HFFc6 (cell line): ENCODE measurements at places on chromosomes 12 and 14. TPM values are rescaled to one million over a fixed set of nuclear protein-coding genes. Genes with fewer than 3 reads are reported as not detected.

DNA sequence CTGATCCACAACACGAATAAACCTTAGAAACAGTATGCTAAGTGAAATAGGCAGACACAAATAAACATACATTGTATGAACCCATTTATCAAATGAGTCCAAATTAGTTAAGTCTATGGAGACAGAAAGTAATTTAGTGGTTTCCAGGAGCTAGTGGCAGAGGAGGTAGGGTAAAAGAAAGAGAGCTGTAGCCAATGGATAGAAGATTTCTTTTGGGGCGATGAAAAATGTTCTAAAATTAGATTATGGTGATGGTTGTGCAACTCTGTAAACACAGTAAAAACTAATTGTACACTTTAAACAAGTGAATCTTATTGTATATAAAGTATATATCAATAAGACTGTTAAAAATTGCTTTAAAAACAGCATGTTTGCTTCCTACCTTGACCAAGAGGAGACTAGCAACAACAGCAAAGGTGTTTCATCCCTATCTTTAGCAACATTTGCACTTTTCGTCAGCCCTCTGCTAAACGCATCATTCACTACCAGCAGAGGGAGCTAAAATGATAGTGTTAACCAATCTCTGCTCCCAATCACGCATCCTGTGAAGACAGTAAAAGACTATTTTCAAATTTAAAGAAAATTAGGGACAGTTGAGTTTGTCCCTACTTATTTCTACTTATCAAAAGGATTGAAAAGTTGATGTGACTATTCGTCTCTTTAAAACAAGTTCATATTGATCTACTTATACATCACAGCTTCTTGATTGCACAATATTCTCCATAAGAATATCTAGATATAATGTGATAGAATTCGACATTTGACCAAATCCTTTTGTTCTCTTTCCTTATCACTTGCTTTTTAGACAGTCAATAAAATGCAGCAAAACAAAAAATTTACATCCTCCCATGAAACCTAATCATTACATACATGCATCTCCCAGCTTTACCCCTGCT is 24.0 kb upstream of the LGR5 start:
- H3K4me3 ChIP-seq = no peak overlapping the region
- DNase-seq = peak; percentile 59
- H3K27me3 ChIP-seq = peaks cover 13% of the 10 kb centered on the region
- no peak overlapping the region for H3K27ac ChIP-seq
- H3K36me3 ChIP-seq = peaks cover 7% of the 10 kb centered on the region; the same call in 1 of the 2 replicates
- no peaks in the 10 kb centered on the region for H3K4me1 ChIP-seq

GRCh38 chr12:115481141-115481540 is 796.4 kb downstream of the MED13L start:
- no peak overlapping the region for H3K27ac ChIP-seq
- H3K27me3 ChIP-seq = peaks cover 1% of the 10 kb centered on the region
- no peaks in the 10 kb centered on the region for H3K36me3 ChIP-seq
- DNase-seq = no peak

DNA sequence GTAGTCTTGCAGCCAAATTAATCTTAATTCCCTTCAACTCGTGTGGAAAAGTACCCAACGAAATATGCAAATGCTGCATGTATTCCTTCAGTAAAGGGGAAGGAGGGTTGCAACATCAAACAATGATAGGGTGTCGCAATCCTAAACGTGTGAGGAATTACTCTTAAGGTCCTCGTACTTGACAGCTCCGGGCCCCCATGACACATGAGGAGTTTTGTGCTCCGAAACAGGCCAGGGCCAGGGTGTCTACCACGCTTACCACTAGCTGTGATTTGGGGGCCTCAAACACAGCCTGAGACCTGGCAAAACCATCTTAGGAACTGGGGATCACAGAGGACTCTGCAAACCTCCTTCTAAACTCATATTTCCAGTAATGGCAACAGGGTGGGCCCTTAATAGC is 20.4 kb downstream of the FOS start:
- no peak overlapping the region for H3K27ac ChIP-seq
- DNase-seq = no peak
- H3K27me3 ChIP-seq = peaks cover 1% of the 10 kb centered on the region; the same call in 1 of the 2 replicates
- H3K4me3 ChIP-seq = no peak overlapping the region

Gene PARP11
- 2.9 to 3.8 TPM (median 3.4 TPM) in 3 replicates for total RNA-seq

DNA sequence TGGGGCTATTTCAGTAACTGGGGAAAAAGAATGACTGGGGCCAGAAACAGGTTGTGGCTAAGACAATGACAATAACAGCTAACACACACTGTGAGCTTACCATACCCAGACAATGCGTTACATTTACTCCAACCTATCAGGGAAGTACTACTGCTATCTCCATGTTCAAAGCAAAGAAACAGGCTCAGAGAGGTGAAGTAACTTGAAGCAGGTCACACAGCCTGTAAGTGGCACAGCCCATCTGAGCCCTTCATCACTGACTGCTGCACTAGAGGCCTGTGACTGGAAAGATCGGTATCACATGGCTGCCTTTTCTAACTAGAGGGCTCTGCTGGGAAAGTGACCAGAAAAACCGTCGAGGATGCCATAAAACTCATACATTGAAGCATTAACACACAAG is 7.9 kb downstream of the GCN1 start:
- DNase-seq = no peak
- peaks cover 33% of the 10 kb centered on the region for H3K4me1 ChIP-seq
- 0 out of 2 replicates have a peak, but pooled peaks cover 2% of the 10 kb centered on the region for H3K27me3 ChIP-seq
- no peak overlapping the region for H3K4me3 ChIP-seq
- no peak overlapping the region for H3K27ac ChIP-seq

GRCh38 chr12:52794479-52795331 is 1.2 kb downstream of the KRT3 start:
- DNase-seq = peak; percentile 68
- no peaks in the 10 kb centered on the region for H3K36me3 ChIP-seq
- no peak overlapping the region for H3K27ac ChIP-seq

- no peak overlapping the region for H3K4me3 ChIP-seq
- H3K36me3 ChIP-seq = 0 out of 2 replicates have a peak, but pooled peaks cover 4% of the 10 kb centered on the region
- DNase-seq = no peak
- H3K27me3 ChIP-seq = peaks cover 2% of the 10 kb centered on the region; the same call in 1 of the 2 replicates
- H3K4me1 ChIP-seq = no peaks in the 10 kb centered on the region
Observed at GRCh38 chr12:130992448-130992847, 38.7 kb downstream of the ADGRD1 start.

Gene GPR132
- total RNA-seq = 0.07 to 0.14 TPM in 2 of 3 replicates, not detected in the other

Gene EIF2S3B
- total RNA-seq = 0.63 to 0.77 TPM (median 0.70 TPM) in 3 replicates

GRCh38 chr12:119178544-119179334 is at the start of gene HSPB8:
Gene HSPB8 (plus strand): TSS chr12:119178931. CDS start chr12:119179313, 382 bp downstream.
- H3K4me1 ChIP-seq = peaks cover 55% of the 10 kb centered on the region
- DNase-seq = peak; percentile 95
- H3K36me3 ChIP-seq = no peaks in the 10 kb centered on the region
- H3K4me3 ChIP-seq = peak within 1 kb of the TSS; percentile 92

DNA sequence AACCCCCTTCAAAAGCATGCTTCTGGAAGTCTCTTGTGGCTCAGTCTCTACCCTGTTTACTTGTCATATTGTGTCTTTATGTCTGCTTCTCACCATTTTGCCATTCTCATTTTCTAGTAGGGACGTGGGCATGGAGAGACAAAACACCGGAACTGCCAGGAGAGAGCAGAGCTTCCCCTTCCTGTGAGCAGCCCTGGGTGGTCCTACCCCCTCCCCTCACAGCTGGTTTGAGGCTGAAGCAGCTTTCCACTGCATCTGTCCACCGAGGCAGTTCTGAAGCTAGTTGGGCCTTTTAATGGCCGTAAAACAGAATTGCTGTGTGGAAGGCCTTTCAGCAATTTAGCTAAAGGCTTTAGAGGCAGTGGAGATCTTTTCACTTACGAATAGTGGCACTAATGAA is 77.0 kb downstream of the PELI2 start:
- H3K27ac ChIP-seq = no peak overlapping the region
- H3K4me3 ChIP-seq = no peak overlapping the region
- no peak for DNase-seq
- no peaks in the 10 kb centered on the region for H3K36me3 ChIP-seq

Gene DLST
- 97.5 to 128 TPM (median 107 TPM) in 3 replicates for total RNA-seq
